Astrocyte (in vitro differentiated cells and primary cell): ENCODE measurements at places on chromosomes 6 and 20.

DNA sequence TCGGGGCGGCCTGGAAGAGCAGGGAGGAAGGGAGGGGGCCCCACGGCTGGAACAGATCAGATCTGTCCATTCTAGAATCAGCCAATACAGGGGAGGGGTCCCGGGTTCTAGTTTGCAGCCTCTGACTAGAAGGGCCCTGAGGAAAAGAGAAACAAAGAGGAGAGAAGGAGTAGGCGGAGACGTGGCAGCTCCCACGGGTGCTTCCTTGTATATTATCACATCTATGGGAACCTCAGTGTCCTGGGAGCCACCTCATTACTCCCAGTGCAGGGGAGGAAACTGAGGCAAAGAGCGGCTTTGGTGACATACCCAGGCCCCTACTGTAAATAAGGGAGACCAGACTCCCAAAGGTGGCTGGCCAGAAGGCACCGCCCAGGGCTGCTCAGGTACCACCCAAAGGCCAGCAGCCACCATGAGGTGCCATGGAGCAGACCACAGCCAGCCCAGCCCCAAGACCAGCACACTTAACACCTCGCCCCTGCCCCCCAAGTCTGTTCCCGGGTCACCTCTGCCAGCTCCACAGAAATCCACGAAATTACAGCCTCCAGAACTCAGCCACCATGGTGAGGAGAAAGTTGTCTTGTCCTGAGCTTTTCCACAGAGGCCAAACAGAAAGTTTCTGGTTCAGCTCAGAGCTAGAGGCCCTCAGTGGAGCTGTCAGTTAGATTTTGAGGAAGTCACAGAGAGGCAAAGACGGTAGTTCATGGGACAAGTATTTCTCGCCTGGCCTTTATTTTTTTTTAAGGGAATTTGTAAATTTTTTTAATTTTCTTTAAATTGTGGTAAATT lies 2.1 kb downstream of the ZC3H12D start:
- DNase-seq, result no peak

- no peak for DNase-seq
Observed at GRCh38 chr20:687468-688203, 12.0 kb upstream of the SCRT2 start.

- DNase-seq, result no peak
Observed at GRCh38 chr6:44226368-44227147, 3.2 kb downstream of the SLC29A1 start.

GRCh38 chr20:10893321-10893720 lies 219.5 kb upstream of the JAG1 start:
- DNase-seq, result no peak

DNA sequence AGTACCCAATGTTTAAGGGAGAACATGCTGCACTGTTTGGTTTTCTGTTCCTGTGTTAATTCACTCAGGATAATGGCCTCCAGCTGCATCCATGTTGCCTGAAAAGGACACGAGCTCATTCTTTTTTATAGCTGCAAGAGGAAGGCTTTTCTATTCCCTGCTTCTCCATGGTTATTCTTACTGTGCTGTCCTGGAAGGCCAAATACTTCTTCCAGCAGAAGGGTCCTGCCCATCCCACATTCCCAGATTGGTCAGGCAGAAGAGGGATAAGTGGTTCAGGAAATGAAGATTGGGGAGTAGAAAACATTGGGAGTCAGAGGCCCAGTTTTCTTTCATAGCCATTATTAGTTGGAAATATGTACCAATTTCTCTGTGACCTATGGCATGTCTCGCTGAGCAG lies 122.4 kb downstream of the TCP11 start:
- DNase-seq, result no peak

- no peak for DNase-seq
Observed at GRCh38 chr6:23650676-23651075, 475.3 kb upstream of the NRSN1 start.

- peak; percentile 68 for DNase-seq
Observed at GRCh38 chr20:25000268-25000801, 7.8 kb upstream of the APMAP start.

DNA sequence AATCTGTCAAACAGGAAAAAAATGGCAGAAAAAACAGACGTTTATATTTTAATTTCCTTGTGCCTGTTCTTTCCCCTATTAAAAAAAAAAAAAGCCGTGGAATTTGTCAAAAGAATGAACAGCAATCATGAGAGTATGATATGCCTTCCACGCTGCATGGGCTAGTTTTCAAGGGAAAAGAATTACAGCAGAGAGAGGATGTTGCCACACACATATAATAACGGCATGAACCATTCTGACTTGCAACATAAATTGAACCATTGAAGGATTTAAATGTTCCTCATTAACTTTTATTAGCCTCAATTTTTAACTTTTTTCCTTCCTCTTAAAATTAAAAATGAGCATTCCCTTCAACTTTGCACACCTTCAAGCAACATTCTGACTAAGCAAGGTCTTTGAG lies 301.8 kb downstream of the FOXC1 start:
- DNase-seq, result no peak

DNA sequence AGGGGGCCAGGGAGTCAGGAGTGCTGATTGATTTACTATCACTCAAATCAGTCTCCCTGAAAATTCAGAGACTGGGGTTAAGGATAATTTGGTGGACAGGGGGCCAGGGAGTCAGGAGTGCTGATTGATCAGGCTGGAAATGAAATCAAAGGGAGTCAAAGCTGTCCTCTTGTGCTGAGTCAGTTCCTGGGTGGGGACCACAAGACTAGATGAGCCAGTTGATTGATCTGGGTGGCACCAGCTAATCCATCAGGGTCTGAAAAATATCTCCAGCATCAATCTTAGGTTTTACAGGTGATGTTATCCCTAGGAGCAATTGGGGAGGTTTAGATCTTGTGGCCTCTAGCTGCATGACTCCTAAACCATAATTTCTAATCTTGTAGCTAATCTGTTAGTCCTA lies 6.1 kb upstream of the AFG1L start:
- no peak for DNase-seq

- peak; percentile 98 for DNase-seq
Observed at GRCh38 chr6:160431226-160431625, 83.0 kb downstream of the SLC22A3 start.

DNA sequence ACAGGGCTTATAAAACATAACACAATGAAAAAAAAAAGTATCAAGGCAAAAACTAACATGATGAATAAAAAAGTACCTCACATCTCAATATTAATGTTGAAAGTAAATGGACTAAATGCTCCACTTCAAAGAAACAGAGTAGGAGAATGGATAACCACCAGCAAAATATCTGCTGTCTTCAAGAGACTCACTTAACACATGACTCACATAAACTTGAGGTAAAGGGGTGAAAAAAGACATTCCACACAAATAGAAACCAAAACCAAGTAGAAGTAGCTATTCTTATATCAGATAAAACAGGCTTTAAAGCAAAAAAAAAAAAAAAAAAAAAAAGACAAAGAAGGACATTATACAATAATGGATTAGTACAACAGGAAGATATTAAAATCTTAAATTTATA lies 86.9 kb downstream of the TBC1D32 start:
- peak; percentile 81 for DNase-seq

- DNase-seq, result no peak
Observed at GRCh38 chr6:169663468-169663867, 38.4 kb downstream of the WDR27 start.

DNA sequence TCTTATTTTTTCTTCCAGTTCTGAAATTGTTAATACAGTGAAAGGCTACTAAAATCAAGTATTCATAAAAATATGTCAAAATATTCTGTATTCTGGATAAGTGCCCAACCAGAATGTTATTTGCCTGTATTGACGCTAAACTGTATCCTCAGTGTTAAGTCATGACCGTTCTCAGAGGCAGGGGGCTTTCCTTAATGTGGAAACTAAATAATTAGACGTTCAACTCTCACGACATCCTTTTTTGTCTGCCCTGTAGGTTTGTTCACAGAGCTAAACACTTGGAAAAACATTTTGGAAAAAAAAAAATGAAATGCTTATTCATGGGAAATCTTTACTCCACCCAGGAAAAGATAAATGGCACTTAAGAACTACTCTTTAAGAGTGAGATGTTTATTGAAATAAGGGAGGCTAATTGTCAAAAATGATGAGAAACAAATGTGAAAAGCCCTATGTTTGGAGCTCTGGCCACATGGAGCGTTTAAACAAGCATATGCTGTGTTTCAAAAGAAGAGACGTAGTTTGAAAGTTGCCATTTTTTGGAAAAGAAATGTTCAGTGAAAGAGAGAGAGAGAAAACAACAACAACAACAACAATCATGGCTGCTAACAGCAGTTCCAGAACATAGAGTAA lies 453.1 kb upstream of the MARCKS start:
- DNase-seq, result no peak

DNA sequence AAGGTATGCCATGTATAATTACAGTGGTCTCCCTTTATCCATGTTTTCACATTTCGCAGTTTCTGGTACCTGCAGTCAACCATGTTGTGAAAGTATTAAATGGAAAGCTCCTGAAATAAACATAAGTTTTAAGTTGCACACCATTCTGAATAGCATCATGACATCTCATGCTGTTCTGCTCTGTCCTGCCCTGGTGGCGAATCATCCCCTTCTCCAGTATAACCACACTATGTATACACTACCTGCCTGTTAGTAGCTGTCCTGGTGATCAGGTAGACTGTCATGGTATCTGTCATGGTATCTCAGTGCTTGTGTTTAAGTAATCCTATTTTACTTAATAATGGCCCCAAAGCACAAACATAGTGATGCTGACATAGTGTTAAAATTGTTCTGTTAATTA lies 97.1 kb downstream of the ZFAND3 start:
- no peak for DNase-seq

DNA sequence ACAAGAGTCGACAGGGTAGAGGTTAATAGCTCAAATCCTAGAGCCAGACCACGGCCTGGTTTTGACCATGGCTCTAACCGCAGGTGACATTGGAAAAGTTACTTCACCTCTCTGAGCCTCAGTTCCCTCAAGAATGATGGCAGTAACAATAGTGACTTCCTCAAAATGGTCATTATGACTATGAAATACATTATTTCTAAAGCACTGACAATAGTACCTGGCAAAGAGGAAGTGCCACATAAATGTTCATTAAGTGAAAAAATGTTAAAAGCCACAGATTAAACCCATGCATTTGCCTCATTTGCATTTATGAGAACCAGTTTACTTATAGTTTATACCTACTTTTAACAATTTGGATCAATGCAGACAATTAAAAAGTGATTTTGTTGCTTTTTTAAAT lies 12.3 kb downstream of the BTBD3 start:
- no peak for DNase-seq

- no peak for DNase-seq
Observed at GRCh38 chr6:28160233-28160632, 18.6 kb downstream of the ZKSCAN8 start.

DNA sequence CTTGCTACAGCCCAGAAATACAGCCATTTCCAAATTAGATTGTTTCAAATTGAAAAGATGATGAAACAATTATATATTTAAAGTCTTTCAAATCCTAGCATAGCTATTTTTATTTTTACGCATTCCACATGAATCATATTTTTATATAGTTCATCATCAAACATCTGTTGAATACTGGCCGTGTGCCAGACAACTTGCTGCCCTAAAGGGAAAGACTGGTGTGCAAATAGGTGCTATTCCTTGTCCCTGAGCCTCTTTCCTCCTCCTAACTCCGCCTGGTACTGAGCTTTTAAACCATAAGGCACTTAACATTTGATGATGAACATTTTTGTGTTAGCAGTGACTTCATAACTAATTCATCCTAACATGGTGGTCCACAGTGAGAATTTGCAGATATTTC lies 18.7 kb upstream of the PLCG1 start:
- no peak for DNase-seq

GRCh38 chr6:73929405-73929804 lies 233.4 kb downstream of the CD109 start:
- DNase-seq, result no peak

DNA sequence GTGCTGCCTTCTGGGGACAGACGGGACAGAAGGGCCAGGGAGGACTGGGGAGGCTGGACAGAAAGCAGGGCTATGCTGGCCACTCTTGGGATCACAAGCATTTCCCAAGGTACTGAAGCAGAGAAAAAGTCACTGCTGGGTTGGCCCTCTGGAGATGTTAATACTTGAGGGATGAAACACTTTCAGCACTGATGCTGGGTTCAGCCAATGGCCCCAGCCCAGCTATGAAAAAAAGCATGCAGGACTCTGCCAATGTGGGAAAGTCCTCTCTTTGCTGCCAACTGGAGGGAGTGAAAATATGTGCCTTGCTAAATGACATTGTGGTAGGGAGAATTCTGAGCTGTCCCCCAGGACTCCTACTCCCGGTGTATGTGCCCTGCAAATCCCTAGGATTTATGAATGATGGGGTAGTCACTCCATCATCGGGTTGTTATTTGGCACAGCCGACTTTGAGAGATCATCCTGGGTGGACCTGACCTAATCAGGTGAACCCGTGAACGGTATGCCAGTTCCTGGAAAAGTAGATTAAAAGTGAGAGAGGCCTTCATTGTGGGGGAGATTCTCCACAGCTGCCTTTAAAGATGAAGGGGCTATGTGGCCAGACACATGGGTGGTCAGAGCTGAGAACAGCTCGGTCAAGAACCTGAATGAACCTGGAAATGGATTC lies 119.9 kb upstream of the TRAF3IP2 start:
- DNase-seq, result no peak

GRCh38 chr6:15349379-15349778 lies 103.5 kb downstream of the JARID2 start:
- DNase-seq, result no peak

GRCh38 chr6:31697555-31697954 lies 5.6 kb downstream of the ABHD16A start:
- DNase-seq, result no peak

DNA sequence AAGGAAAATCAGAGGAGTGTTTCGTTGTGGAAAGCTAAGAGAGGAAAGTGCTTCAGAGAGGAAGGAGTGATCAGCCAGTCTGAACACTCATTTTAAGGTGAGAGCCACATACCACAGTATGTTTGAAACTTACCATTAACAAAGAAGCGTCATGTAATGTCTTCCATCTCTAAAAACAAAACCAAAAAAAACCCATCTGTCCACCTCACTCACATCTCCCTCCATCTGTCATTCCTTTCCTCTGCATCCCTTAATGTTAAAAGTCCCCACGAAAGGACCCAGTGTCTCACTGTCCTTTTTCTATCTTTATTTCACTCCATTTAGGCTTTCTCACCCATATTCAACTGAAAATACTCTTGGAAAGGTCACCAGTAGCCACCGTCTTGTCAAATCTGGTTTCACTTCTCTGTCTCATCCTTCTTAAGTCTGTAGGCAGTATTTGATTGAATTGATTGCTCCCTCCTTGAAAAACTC lies 59.4 kb upstream of the GNRH2 start:
- DNase-seq, result no peak
